ENCODE measurements at places on chromosomes 5 and 9.

- DNase-seq = no peak
Measured at GRCh38 chr5:73954381-73954780, 328.4 kb downstream of the ARHGEF28 start.

DNA sequence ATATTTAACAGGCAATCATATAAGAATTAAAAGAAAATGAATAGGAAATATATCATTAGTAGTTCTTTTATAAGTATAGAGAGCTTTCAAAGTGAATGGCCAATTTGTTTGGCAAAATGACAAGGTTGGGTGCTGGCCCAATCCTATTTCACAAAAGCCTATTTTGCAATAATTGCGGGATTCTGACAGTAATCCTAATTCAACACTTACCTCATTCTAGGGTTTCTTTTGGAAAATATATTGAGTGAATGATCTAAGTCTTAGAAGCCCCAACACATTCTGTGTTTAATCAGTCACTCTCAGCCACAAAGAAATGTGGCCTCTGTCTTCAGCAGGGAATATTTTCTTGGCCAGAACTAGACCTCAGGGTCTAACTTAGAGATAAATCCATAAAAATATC lies 835.9 kb upstream of the ZNF608 start:
- no peak for DNase-seq

GRCh38 chr5:34521628-34522290 lies 134.4 kb upstream of the RAI14 start:
- no peak for DNase-seq

GRCh38 chr9:7177383-7177782 lies 419.6 kb downstream of the KDM4C start:
- no peak for DNase-seq

DNA sequence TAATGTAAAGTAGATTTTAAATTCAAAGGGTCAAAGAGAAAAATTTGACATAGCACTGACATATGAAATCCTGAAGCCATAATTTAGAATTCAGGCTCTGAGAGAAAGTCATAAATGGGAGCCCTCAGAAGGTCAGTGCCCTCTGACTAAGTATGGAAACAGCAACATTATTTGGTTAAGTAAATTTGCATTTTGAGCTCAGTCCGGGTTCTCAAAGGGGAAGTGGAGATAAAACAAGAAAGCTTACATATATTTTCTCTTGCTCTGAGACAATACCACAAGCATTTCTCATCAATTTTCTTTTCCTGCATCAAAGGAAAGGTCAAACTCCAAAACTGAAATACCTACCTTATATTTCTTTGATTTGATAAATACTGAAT lies 348.0 kb downstream of the SEMA5A start:
- no peak for DNase-seq

- DNase-seq = peak; percentile 68
Measured at GRCh38 chr5:1003296-1003937, 5.2 kb upstream of the NKD2 start.
